ENCODE measurements at places on chromosomes 5 and 9.

- no peak for DNase-seq
Observed at GRCh38 chr5:110267714-110268113, 458.8 kb downstream of the TMEM232 start.

DNA sequence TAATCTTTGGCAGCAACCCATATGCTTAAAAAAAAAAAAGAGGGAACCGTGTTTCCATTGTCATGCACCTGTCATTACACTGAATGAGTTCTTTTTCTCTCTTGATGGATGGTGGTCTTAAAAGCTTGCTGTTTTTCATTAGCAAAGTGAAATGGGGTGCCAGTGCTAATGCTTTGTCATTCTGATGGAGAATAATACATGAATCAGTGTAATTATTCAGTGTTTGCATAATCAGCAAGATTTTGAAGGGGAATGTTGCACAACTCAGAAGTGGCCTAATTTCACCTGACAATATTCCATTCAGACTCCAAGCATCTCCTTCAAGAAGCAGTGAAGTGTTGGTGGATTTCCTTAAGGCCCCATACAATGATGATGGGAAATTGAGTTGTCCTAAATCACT is 38.1 kb downstream of the MAP1B start:
- DNase-seq = no peak

GRCh38 chr5:127887282-127887681 is 184.1 kb downstream of the CCDC192 start:
- no peak for DNase-seq

GRCh38 chr5:155943516-155944407 is 383.2 kb upstream of the SGCD start:
- peak; percentile 19 for DNase-seq

DNA sequence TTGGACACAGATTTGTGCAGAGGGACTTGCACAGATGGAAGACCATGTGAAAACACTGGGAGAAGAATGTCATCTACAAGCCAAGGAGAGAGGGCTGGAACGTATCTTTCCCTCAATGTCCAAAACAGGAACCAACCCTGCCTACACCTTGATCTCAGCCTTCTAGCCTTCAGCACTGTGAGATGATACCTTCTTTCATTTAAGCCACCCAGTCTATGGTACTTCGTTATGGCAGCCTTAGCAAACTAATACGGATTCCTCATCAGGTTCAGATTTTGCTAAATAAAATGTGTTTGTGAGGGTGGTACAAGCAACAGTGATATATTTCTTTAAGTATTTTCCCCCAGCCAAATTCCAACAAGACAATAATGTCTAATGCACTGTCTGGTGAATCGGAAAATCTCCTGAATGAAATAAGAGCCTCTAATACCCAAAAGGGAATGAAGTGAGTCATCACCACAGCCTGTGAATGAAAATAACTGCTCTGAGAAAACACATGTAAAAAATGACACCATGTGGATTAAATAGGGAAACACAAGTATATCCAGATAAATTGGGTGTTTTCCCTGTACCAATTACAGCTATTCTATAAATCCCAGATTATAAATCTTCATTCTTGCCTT is 182.8 kb upstream of the TARS1 start:
- no peak for DNase-seq

GRCh38 chr5:169746147-169746694 is 109.1 kb downstream of the DOCK2 start:
- no peak for DNase-seq

DNA sequence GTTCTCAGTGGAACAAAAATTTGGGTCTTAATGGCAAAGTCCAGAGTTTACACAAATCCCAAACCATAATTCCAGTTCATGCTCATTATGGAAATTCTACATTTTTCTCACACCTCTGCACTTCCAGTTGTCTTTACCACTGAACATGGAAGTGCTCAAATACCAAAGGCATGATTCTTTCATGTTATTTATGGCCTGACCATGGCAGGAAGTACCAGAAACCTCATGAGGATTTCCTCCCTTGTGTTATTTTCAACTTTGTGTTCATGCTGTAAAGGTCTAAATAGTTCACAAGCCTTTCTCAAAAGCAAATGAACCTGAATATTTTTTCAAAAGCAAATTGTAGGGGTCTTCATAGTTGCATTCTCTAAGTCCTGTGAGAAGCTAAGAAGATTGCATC is 82.0 kb upstream of the ITGA1 start:
- no peak for DNase-seq

DNA sequence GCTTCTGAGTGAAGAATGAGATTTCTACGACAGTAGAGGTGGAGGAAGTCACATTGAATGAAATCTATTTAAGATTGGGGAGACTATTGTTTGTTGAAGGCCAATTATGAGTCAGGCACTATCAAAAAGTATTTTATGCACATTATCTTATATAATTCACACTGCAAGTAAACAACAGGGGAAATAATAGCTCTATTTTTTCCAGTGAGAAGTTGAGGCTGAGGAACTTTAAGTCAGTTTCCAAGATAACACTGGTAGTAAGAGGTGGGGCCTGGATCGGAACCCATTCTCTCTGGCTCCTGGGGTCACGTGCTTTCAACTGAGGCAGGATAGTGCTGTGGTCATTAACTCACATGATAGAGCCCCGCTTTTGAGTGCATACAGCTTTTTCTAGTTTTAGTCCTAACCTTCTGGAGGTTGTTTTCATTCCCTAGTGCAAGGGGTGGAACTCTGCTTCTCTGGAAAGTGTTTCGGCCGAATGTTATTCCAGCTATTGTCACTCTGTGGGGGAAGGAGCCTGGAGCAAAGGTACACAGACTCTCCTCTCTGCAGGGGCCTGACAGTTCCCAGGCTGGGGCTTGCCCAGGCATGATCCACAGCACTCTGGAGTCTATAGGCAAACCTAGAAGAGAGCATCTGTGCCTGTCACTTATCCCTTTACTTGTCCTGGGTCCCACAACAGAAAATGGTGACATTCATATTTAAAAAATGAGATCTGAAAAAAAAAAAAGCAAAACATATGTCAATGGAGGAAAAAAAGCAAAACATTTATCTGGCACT is 352.4 kb upstream of the ACTBL2 start:
- DNase-seq = no peak

GRCh38 chr5:139126711-139127111 is 71.5 kb downstream of the SIL1 start:
- DNase-seq = no peak

DNA sequence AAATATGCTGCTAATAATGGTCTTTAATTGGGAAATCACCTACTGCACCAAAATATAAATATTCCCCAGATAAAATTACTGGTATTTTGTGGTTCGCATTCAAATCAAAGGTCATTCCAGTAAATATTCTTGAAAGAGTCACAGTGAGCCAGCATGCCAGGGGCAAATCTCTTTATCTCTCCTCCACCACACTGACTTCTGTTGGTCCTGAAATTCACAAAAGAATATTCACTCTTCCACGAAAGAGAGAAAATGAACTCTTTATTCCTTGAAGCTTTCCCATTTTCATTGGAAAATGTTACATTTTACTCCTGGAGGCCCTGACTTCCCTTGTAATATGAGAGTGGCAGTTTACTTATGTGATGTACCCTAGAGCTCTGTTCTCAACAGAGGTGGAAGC is 39.7 kb downstream of the ZNF366 start:
- DNase-seq = no peak

DNA sequence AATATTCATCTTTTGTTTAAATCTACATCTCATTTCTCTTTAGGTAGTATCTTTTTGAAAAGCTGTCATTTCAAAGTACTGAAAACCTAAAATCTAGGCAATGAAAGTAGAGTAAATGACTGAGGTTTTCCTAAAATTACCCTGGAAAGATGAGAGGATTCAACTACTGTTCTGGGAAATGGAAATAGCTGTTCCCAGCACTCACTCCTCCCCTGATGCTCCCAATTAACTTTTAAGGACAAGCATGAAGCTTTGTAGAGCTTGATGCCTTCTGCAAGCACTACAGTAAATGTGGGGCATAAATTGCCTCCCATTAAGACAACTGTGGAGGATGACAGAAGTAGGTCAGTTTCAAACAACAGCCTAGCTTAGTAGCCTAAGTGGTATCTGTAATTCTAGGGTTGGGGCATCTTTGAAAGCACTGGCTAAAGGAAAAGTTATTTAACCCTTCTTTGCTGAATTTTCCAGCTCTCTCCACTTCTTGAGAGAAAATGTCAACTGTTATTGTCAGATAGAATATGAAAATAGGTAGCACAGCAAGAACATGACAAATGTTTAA is 100.2 kb upstream of the GNA14 start:
- no peak for DNase-seq

DNA sequence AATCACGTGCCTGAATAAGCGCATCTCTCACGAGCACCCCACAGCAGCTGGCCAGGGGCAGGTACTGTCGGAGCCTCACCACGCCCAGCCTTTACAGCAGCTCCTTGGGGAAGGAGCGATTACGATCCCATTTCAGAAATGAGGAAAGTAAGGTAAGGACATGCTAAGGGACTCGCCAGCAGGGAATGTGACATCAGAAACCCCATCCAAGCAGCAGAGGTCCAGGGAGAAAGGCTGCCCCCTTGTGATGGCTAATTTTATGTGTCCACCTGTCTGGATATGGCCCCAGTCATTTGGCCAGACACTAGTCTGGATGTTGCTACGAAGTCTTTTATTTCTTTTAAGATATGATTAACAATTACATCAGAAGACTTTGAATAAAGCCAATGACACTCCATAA is 77.3 kb downstream of the UBE2QL1 start:
- DNase-seq = peak; percentile 70

DNA sequence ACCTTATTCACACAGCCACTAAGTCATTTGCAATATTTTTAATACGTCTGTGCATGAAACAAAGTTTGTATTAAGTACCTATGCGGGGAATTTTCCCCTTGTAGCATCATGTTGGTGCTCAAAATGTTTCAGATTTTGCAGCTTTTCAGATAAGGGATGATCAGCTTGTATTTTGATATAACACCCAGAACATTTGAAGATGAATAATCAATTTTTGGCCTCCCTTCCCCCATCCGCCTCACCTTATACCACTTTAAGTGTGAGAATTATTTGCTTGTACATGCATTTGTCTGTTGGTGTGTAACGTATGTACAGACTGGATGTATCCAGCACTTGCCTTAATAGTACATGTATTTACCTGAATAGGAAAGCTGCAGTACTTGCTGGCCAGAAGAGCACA is 1.7 kb downstream of the JAK2 start:
- DNase-seq = no peak

DNA sequence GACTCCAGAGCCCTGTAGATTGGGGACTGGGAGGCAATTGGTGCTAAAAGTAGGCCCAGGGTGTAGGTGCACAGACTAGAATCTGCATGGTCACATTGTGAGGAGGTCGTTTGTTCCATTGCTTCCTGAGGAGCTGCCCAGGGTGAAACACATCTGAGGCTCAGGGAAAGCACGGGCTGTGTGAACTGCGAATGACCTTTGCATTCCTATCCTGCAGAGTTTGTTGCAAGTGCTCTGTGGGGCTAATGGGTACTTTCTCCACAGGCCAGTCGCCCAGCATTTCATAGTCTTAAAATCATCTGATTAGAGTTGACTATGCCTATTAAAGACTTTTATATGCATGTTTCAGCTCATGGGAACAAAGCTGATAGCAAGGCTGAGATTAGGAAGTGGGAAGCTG is 14.4 kb upstream of the SLC46A2 start:
- DNase-seq = no peak

DNA sequence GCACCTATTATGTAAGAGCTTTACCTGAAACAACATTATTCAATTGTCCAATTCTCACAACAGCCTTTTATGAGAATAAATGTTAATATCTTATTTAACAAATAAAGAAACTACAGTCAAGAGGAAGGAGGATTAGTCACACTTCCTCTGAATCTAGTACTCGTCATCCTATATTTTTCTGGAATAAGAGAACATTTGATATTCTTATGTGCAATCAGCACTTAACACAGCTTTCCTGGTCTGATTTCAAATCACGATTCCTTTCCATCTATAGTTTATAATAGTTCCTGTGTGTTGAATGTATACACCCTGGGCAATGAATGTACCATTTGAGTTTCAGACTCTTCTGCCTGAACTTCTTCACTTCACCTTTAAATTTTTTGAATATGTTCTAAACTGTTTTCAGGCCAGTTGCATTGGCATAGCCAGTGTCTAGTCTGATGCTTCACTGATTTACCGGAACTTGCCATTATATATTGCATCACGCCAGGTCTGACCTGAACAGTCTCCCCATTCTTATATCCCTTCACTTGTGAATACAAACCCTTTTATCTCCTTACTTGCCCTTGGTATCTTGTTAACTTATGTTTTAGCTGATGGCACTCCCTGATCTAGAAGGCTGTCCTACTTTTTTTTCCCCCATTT is 698.3 kb downstream of the MAT2B start:
- no peak for DNase-seq

DNA sequence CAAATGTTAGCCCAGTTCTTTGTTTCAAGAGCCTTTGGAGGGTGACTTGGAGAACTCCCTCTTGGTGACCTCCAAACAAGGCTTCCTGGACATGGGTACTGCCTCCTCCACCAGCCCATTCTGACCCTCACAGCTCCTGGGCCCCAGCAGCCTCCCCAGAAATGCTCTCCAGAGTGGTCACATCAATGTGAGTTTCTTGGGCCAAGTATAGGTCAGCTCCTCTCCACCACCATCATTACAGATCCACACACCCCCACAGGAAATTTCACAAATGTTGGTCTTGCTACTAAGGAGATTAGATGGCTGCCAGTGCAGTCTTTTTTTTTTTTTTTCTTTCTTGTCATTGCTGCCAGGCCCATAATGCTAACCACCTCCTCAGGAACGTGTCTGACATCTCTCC is 410.7 kb downstream of the DTWD2 start:
- DNase-seq = no peak

DNA sequence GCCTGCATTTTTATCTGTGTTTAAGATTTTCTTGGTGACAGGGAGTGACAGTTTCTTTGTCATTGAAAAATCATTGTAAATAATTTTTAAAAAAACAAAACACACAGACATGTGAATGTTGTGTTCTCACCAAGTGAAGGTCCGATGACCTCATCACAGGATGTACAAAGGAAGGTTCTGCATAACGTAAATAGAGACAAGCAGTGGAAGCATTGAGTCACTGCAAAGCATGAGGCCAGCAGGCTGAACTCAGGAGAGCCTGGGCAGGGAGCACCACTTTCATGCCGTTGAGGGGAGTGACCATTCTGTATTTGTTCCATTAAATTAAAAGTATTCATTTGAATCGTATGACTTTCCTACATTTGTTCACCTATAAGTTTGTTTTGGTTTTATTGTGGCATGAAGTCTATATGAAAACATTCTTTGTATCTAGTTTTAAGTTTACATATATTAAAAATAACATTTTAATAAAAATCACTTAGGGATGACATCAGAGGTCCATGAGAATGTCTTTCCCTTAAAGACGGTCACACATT is 70.4 kb upstream of the TLE1 start:
- no peak for DNase-seq

- no peak for DNase-seq
Observed at GRCh38 chr5:100690036-100690560, 154.9 kb downstream of the FAM174A start.

All from BE2C (cell line).